ENCODE measurements at places on chromosomes 4 and X.

- DNase-seq = no peak
These were observed 5.2 kb downstream of the POU4F2 start for GRCh38 chr4:146643812-146644401.

- DNase-seq = no peak
These were observed 17.1 kb downstream of the MGST2 start for GRCh38 chr4:139682741-139683151.

DNA sequence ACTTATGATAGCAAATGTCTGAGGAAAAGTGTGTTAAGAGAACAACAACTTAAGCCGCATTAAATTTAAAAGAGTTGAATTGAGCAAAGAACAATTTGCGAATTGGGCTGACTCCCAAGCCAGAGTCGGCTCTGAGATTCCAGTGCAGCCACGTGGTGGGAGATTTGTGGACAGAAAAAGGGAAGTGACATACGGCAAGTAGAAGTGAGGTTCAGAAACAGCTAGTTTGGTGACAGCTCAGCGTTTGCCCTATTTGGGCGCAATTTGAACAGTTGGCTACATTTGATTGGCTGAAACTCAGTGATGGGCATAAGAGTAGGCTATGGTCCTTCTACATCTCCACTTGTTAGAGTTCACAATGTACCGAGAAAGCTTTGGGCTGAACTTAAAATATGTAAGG lies 124.0 kb downstream of the PRKX start:
- no peak for DNase-seq

DNA sequence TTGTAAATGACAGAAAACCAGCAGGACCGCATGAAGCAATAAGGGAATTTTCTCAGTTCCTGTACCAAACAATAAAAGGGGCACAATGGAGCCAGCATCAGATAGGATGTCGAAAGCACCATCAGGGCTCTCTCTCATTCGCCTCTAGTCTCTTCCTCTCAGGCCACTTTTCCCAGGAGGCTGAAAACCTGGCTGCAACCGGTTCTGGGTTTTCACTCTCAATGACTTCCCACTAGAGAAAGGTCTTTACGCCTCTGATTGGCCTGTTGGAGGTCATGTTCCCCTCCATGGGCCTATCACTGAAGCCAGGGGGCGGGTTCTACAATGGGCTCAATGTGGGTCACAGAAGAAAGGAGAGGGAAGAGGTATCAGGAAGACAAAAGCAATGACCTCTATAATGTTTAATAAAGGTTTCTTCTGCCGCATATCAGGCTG lies 29.3 kb downstream of the ZNF827 start:
- no peak for DNase-seq

- DNase-seq = no peak
These were observed 180.6 kb downstream of the FMR1NB start for GRCh38 chrX:148161701-148162100.

GRCh38 chr4:86036736-86037135 lies 323.1 kb downstream of the MAPK10 start:
- DNase-seq = no peak

DNA sequence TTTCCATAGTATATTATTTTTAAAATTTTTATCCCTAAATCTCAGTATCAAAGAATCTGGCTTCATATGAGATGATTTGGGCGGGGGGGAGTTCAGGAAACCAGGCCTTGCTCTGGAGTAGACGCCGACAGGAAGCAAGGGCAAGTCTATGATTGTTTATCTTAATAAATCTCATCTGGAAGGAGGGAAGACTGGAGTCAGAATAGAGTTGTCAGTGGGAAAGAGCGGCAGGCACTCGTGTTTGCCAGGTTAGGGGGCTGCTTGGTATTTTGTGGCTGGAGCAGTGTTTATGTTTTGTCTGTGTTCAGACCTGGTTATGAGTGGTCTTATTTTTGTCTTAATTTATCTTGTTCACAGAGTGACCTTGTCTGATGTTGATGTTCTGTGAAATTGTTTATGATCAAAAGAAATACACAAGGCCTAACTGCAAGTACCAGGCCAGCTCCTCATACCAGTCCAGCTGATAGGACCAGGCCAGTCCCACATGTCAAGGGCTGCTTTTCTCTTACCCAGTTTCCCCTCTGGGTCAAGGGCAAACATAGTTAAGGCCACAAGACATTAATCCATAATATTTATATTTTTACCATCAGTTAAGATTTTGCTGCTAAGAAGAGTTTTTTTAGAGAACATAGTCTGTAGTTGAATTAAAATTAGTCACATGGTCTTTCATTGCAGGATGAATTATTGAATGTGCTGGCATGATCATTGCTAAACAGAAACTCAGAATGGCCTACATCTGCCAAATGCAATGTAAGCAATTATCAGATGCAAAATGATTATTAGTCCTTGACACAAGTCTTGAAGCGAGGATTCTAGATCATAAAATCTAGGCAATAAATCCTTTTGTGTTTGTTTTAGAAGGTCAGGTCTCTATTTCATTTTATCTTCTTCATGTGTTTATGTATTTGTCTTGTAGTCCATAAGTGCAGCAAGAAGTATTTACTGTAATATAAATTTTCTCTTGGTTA lies 176.5 kb downstream of the GASK1B start:
- DNase-seq = no peak

DNA sequence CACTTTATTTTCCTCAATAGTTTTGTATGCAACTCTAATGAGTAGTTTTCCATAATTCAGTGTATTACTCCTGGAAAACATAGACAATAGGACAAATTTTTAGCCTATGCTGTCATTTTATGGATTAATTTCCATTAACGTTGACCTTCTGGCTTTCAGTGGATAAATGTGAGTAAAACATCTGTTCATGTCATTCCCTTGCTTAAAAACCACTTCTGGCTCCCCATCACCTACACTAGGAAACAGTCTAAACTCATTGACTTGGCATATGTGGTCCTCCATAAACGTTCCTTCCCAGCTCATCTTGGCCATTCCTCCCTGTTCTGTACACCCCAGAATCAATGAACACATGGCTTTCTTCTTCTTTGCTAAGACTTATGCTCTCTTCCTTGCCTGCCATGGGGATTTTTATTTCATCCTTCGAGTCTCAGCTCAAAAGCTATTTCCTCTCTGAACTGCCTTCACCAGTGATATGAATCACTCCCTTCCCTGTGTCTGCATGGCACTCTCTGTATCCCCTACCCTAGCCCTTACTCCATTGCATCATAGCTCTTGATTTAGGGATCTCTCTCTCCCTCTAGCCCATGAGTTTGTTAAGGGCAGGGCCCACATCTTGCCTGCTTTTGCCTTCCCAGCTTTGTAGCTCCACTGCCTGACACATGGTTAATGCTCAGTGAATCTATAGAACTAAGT lies 34.8 kb downstream of the DOCK11 start:
- DNase-seq = no peak

DNA sequence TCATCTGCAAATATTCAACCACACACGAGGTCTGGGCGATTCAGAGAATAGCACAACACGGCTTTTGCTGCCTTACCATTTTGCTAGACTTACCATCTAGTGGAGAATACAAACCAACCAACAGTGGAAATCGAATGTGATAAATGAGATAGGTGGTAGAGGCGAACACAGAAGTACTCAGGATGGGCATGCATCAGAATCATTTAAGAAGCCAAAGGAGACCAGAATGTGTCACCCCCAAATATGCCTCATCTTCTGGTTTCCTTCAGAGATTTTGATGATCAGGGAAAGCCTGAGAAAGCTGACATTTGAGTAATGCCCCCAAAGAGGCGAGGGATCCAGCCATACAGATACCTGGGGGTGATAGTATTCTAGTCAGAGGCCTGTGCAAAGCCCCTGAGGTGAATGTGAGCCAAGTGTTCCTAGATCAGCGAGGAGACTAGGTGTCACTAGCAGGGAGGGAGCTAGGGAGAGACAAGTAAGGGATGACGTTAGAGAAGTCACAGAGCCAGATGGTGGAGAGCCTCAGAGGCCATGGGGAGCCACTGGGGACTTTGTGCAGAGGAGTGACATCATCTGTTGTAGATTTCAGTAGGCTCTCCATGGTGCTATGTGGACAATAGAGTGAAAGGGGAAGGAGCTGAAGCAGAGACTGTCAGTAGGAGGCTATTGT lies 1.7 kb downstream of the MTMR1 start:
- no peak for DNase-seq

- no peak for DNase-seq
These were observed 148.4 kb downstream of the ANKRD50 start for GRCh38 chr4:124564121-124564520.

DNA sequence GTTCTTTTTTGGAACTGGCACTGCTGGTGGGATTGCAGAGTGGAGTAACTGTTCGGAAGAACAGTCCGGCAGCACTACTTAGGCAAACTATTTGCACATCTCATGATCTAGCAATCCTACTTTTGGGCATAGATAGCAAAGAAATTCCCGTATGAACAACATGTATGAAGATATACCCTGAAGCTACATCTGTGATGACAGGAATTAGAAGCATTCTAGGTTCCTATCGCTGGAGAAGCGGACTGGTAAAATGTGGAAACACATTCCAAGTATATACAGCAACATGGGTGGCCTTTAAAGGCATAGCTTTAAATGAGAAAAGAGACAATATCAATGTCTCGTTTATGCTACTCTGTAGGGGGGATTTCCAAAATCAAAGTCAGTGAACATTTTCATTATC lies 3.1 kb downstream of the DCAF16 start:
- DNase-seq = no peak

DNA sequence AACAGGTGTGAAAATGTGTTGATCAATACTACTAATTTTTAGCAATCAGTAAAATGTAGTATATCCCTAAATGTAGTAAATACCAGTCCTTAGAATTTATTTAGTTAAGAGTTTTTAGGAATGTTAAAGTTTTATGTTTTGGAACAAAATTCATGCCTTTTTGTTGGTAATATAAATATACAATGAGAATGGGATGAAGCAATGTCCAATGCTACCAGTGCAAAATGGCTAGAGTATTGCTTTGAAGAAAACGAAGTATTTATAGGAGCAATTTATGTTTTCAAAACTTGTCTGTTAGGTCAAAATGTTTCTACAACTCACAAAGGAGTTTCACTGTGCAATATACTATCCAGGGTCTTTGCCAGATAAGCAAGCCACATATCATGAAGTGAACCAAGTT lies 851.5 kb downstream of the PCDH18 start:
- no peak for DNase-seq

DNA sequence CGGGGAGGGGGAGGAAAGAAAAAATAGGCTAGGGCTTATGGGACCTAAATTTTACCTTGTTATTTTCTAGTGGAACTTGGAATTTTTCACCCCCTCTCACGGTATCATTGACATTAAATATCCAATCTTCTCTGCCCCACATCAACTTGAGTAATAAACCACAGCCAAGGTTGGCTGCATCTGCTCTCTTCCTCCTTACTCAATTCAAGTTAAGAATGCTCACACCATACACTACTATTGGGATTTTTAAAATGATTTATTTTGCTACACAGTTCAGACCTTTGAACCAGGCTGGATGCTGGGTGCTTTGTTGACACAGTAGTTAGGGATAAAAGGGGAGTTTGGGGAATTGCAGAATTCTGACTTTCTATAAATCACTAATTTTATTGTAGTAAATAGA lies 78.2 kb upstream of the DHX15 start:
- no peak for DNase-seq
